ENCODE measurements at places on chromosomes 5 and 9. TPM values are rescaled to one million over a fixed set of nuclear protein-coding genes. Genes with fewer than 3 reads are reported as not detected.
A peak's percentile ranks its signal among the peaks of the same experiment; 100 is the strongest.

DNA sequence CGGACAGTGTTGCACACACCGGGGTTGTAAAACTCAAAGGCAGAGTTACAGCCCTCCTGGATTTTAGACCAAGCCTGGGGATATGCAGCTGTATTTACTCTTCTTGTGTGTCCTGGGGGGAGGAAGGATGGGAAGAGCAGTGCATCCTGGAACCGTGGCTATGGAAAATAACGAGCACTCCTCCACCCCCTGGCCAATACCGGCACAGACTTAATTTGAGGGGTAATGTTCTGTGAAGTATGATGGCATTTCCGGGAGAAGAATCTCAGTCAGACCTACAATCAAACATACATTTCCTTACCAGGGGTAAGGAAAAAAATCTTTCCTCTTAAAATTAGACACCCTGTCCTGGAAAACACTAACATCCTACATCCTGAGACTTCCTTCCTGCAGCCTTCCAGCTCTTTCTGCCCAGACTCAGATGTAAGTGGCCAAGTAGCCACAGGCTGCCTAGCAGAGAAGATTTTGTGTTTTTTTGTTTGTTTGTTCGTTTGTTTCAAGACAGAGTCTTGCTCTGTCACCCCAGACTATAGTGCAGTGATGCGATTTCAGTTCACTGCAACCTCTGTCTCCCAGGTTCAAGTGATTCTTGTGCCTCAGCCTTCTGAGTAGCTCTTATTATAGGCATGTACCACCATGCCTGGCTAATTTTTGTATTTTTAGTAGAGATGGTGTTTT is 11.0 kb upstream of the ERMP1 start:
- no peak for DNase-seq

DNA sequence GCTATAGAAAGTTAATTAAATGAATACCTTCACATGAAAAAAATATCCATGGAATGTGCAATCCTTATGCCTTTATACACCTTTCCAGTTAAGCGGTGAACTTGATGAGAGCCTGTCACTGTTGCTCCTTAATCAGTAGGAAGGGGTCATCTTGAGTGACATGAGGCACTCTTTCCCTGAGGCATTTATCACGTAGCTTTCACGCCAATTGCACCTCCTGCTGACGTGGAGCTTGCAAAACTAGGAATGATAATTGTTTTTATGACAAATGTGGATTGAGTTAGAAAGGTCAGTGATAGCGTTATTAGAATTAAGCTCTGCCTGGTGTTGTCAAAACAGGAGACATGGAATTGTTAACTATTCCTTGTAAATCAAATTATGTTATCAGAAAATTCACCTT is 79.7 kb downstream of the SLF1 start:
- DNase-seq: no peak

DNA sequence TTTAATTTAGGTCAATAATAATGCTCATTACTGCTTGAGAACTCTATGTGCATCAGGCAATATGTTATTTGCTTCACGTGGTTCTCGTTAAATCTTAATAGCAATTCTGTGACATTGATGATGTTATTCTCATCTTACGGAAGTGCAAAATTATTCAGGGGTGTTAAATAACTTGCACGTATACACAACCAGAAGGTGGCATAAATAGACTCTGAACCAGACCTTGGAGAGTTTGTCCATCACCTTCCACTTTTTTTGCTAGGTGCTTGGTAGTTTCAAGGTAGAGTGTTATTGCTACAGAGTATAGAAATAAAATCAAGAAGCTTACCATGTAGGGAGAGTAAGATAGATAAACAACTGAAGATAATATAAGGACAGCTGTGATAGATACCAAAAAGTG is 23.6 kb upstream of the TNFAIP8 start:
- no peak for DNase-seq

GRCh38 chr5:59516161-59516560 is 377.4 kb downstream of the PDE4D start:
- DNase-seq: no peak

GRCh38 chr5:32673272-32673671 is 37.8 kb upstream of the NPR3 start:
- no peak for DNase-seq

GRCh38 chr9:81522716-81523551 is 166.4 kb downstream of the TLE1 start:
- DNase-seq: peak; percentile 61

DNA sequence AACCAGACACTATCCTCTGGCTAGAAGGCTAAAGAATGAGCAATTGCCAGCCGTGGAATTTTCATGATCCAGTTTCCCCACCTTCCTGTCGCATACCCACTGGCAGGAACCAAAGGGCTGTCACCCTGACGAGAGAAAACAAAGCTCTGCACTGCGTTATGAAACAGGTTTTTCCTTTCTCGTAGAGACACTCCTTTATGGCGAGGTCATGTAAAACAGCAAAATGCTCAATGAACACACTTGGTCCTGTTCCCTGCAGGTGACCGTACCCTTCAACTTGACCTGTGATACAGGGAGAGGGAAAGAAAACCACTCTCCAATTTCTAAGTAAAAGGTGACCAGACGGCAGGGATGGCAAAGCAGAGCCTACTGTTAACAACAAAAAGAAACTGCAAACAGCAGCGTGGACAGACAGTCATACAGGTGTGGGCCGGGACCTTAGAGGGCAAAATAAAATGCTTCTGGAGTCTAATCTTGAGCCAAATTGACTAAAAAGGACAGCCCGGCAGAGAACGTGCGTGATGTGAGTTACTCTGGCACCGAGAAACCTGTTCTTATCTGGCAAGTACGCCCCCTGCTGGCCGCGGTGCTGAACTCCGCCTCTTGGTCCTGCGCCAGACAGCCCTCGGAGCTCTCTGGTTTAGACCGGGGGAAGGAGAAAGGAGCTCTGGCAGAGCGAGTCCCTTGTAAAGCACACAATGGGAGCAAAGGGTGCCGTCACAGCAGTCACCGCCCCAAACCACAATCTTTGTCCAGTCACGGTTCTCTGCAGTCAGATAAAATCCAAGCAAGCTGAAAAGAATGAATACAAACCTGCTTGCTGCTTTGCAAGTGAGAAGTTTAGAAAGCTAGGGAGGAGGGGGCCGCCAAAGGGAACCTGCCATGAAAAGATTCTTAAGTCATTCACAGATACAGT is 98.9 kb downstream of the EFNA5 start:
- peak; percentile 97 for DNase-seq

The ORM2 gene
- not detected for total RNA-seq
